ENCODE measurements at places on chromosomes 6 and 20. TPM values are rescaled to one million over a fixed set of nuclear protein-coding genes. Genes with fewer than 3 reads are reported as not detected.
A peak's percentile ranks its signal among the peaks of the same experiment; 100 is the strongest.

DNA sequence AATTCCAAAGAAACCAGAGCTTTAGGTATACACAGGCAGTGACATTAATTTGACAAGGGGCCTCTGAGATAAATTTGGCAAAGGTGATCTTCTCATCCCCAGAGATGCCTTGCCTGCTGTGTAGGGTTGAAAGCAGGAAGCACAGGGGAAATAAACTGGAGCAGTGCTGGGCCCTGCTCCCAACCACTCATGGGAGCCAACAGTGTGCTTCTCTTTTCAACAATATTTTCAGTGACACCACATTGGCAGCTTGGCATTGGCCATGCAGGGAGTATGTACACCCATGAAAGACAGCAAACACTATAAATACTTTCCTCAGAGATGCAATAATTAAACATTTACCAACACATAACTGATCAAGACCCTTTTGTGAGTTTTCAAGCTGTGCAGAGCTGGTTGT lies 90.7 kb upstream of the F13A1 start:
- no peaks in the 10 kb centered on the region for H3K27me3 ChIP-seq
- no peak overlapping the region for H3K27ac ChIP-seq
- H3K4me3 ChIP-seq = no peak overlapping the region
- H3K4me1 ChIP-seq = no peaks in the 10 kb centered on the region
- DNase-seq = no peak
- no peaks in the 10 kb centered on the region for H3K36me3 ChIP-seq

HUS1B gene
- not detected for polyA plus RNA-seq

GRCh38 chr20:18567739-18568091 lies 483 bp downstream of the SMIM26 start:
- H3K4me3 ChIP-seq = peak overlapping the region; percentile 86
- peak overlapping the region; percentile 90 for H3K27ac ChIP-seq

- peak overlapping the region; percentile 87 for H3K27ac ChIP-seq
- H3K4me1 ChIP-seq = peaks cover 60% of the 10 kb centered on the region
- H3K36me3 ChIP-seq = no peaks in the 10 kb centered on the region
- DNase-seq = no peak
- H3K27me3 ChIP-seq = no peaks in the 10 kb centered on the region
These were observed 123.1 kb downstream of the HIVEP2 start for GRCh38 chr6:142821860-142822259.
